Breast epithelium (tissue), 4 donors: ENCODE measurements at places on chromosomes 1 and 21. TPM values are rescaled to one million over a fixed set of nuclear protein-coding genes. Genes with fewer than 3 reads are reported as not detected.

Gene WNT4
- 3.1 TPM for total RNA-seq

Gene MPL
- not detected for total RNA-seq

Gene CFH
- 266 TPM for total RNA-seq

Gene STUM
- total RNA-seq: 7.2 TPM

Gene DCDC2B
- total RNA-seq: 0.33 TPM

Gene OR2T35
- total RNA-seq: not detected
